Endothelial cell of umbilical vein (primary cell): ENCODE measurements at places on chromosomes 6 and 20. TPM values are rescaled to one million over a fixed set of nuclear protein-coding genes. Genes with fewer than 3 reads are reported as not detected.

The KIF25 gene
- not detected in 2 replicates for total RNA-seq

The KIAA0408 gene
- total RNA-seq, result not detected in 2 replicates

The SAPCD1 gene
- total RNA-seq, result 9.4 and 11.7 TPM in 2 replicates

The VSTM2L gene
- total RNA-seq, result not detected in 2 replicates

The FAM83C gene
- not detected in 2 replicates for total RNA-seq

The SPDEF gene
- total RNA-seq, result not detected in 2 replicates

The LY6G6D gene
- not detected in 2 replicates for total RNA-seq

The VPS16 gene
- 35.8 and 42.3 TPM in 2 replicates for total RNA-seq

The CST5 gene
- not detected in 2 replicates for total RNA-seq
